Activated naive CD8-positive, alpha-beta T cell treated with anti-CD3 and anti-CD28 coated beads for 36 hours (primary cell): ENCODE measurements at places on chromosomes 12 and 14. TPM values are rescaled to one million over a fixed set of nuclear protein-coding genes. Genes with fewer than 3 reads are reported as not detected.

DNA sequence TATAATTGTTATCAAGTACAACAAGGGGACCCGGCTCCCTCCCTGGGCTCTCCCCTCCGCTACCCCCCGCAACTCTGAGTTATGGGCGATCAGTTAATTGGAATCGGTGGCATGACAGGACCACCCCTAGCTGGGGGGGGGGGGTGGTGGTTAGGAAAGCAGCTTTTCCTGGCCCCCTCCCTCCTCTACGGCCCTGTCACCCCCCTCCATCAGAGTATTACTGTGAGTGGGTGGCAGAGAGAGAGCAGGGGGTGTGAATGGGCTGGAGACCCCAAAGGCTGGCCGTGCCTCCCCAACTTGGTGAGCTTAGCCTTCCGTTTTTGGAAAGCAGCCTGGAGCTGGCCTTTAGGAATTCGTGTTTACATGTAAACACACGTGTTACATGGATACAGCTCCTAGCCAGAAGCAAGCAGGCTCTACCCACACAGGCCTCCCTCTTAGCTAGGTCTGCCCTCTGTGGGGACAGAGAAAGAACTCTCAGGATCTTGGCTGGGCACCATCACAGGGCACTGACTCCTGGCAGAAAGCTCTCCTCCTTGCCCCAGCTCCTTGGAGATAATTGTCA, 1.1 kb upstream of the HOXC4 start:
- H3K27me3 ChIP-seq: peaks cover 94% of the 10 kb centered on the region
- H3K36me3 ChIP-seq: no peaks in the 10 kb centered on the region
- H3K4me3 ChIP-seq: peak overlapping the region; percentile 68
- peaks cover 31% of the 10 kb centered on the region for H3K4me1 ChIP-seq
- H3K27ac ChIP-seq: peak overlapping the region; percentile 53
- no peak for DNase-seq

DNA sequence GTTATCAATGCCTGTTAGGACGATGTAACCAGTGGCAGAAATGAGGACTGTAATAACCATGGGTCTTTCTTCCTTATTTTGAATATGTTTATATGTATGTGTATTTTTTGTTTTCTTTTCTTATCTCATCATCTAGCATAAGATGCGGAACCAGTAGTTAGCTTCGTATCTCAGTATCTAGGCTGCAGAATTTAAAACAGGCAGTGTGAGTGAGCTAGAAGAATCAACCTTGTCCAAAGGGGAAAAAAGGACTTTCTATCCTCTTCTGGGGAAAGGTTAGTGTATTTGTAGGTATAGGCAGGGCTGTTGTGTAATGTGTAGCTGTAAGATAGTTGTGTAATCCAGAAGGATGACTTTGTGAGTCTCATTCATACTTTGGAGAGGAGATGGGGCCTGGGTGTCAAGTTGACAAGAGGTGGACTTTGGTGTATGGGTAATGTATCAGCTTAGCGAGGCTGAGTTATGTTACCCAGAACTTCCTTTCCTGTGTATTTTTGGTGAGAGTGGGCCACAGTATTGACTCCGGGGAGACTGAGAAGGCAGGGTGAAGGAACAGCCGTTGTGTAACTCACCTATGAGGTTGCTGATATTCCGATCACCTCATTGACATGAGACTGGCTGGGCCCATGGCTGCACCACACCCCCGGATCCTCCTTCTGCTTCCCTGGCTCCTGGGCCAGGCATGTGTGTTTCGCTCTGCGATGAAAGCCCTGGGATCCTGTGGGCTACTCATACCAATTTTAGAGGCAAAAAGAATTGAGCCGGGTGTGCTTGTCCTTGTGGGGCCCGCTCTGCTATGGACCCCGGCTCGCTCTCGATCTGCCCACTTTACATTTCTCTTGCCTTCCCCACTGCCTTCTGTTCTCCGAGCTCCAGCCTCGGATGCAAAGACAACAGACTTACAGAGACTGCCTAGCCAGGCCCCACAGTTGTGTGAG, 24.3 kb downstream of the DLK1 start:
- peaks cover 20% of the 10 kb centered on the region for H3K27me3 ChIP-seq
- no peak overlapping the region for H3K4me3 ChIP-seq
- no peaks in the 10 kb centered on the region for H3K4me1 ChIP-seq
- DNase-seq: no peak
- H3K36me3 ChIP-seq: no peaks in the 10 kb centered on the region

DNA sequence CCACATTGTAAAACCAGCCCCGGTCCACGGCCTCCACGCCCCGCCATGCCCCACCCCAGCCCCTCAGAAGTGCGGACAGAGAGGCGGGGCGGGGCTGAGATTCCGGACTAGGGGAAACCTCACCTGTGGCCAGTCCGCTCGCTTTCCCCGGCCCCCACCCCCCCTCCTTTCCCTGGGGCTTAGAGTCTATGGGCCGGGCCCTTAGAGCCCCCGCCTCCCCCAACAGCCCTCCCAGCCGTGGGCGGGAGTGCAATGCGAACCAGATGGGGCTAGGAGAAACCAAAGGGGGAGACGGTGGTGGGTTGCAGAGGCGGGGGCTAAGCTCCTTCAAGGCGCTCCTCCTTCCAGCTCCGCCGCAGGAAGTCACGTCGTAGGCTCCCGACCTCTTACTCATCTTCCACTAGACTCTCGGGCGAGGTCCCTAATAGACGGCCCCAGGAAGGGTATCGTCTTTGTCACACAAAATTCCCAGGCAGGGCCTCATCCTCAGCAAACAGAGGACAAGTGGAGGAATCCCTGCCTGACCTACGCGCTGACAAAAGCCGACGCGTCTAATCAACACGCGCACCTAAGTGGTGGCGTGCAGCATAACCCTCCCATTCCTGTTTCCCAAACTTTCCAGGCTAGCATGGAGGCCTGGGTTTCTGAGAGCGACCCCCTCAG, 1.1 kb upstream of the NAB2 start:
- DNase-seq: peak; percentile 92
- peaks cover 34% of the 10 kb centered on the region for H3K36me3 ChIP-seq
- H3K4me1 ChIP-seq: peaks cover 48% of the 10 kb centered on the region
- H3K4me3 ChIP-seq: peak overlapping the region; percentile 89
- H3K27me3 ChIP-seq: no peaks in the 10 kb centered on the region

DNA sequence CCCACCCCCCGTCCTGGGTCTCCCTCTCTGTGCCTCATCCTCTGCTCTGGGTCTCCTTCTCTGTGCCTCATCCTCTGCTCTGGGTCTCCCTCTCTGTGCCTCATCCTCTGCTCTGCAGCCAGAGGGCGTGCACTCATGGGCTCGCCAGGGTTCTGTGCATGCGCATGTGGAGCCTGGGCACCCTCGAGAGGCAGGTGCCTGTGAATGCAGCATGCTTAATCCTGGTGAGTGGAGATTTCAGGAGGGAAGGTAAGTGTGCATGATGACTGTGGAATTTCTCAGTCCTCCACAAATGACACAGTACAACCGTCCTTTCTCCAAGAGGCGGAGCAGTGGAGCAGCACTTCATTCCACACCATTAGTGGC, 65.2 kb downstream of the EP400 start:
- no peak overlapping the region for H3K27ac ChIP-seq
- H3K4me1 ChIP-seq: no peaks in the 10 kb centered on the region
- no peak for DNase-seq
- no peaks in the 10 kb centered on the region for H3K27me3 ChIP-seq
- no peak overlapping the region for H3K4me3 ChIP-seq

DNA sequence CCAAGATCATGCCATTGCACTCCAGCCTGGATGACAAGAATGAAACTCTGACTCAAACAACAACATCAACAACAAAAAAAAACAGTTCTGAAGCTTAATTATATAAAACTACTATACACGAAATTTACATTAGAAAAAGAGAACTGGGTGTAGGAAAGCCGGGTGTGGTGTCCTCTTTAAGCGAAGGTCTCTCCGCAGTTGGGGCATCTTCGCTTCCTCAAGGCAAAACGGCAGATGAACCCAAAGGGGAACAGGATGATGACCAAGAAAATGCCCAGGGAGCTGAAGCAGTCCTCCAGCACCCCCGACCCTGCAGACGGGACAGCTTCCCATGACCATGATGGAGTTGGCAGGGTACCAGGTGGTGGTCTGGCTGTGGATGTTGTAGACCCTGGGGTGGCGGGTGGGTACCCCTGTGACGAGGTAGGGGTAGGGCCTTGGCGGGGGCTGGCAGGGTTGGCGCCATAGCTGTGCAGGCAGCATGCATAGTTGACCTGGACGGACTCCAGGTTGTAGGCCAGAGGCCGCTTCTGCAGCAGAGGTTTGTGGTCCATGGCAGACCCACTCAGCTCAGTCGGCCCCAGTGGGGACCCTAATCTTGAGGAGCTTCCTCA, 18.2 kb upstream of the BCAT1 start:
- no peak overlapping the region for H3K27ac ChIP-seq
- no peaks in the 10 kb centered on the region for H3K4me1 ChIP-seq
- H3K4me3 ChIP-seq: no peak overlapping the region
- H3K36me3 ChIP-seq: no peaks in the 10 kb centered on the region
- DNase-seq: no peak

- no peak for DNase-seq
- no peaks in the 10 kb centered on the region for H3K36me3 ChIP-seq
- H3K4me1 ChIP-seq: peaks cover 19% of the 10 kb centered on the region
- no peak overlapping the region for H3K27ac ChIP-seq
- peak overlapping the region; percentile 38 for H3K4me3 ChIP-seq
These were observed 176.6 kb upstream of the CDKN3 start for GRCh38 chr14:54220071-54220703.

DNA sequence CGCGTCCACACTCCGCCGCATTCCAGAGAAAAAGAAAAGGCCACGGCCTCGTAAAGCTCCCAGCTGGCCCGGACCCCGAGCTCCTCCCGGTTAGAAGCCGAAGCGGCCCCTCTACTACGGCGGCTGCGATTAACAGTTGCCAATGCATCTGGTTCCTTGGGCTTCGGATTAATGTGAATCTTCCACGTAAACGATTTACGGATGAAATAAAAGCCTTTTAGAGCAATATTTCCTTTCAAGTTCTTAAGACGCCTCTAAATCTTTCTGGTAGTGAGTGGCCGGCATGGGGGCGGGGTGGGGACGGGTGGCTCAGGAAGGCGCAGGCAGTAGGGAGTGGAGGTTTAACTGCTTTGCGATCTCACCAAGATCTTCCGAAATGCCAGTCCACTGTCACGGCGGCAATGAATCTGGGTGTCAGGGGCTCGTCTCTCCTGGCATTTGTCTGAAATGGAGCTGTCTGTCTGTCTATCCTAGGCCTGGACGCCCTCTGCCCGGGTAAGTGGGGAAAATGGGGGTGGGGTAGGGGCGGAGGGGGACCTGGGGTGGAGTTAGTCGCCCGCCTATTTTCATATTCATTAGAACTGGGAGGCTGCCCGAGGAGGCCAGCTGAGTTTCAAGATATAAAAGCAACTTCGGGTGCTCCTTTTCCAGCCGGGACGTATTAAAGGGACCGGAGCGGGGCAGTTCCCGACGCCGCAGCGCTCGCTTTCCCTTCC, 413 bp upstream of the ALX1 start:
- peaks cover 77% of the 10 kb centered on the region for H3K27me3 ChIP-seq
- H3K27ac ChIP-seq: no peak overlapping the region
- no peak overlapping the region for H3K4me3 ChIP-seq

GRCh38 chr14:36215217-36215598, 38.7 kb upstream of the PTCSC3 start:
- no peak overlapping the region for H3K4me3 ChIP-seq
- no peak overlapping the region for H3K27ac ChIP-seq
- peaks cover 46% of the 10 kb centered on the region for H3K27me3 ChIP-seq
- H3K4me1 ChIP-seq: peaks cover 7% of the 10 kb centered on the region
- no peaks in the 10 kb centered on the region for H3K36me3 ChIP-seq

DNA sequence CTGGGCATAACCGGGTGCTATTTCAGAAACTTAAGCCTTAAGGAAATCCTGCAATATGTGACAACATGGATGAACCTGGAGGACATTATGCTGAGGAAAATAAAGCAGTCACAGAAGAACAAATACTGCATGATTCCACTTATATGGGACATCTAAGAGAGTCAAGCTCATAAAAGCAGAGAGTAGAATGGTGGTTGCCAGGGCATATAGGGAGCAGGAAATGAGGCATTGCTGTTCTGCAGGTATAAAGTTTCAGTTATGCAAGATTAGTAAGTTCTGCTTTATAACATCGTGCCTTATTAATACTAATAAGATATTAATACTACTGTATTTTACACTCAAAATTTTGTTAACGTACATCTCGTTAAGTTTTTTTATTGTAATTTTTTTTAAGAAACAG, 124.2 kb upstream of the ATF1 start:
- H3K4me3 ChIP-seq: no peak overlapping the region
- peaks cover 13% of the 10 kb centered on the region for H3K36me3 ChIP-seq
- peaks cover 42% of the 10 kb centered on the region for H3K4me1 ChIP-seq
- no peaks in the 10 kb centered on the region for H3K27me3 ChIP-seq
- H3K27ac ChIP-seq: no peak overlapping the region

DNA sequence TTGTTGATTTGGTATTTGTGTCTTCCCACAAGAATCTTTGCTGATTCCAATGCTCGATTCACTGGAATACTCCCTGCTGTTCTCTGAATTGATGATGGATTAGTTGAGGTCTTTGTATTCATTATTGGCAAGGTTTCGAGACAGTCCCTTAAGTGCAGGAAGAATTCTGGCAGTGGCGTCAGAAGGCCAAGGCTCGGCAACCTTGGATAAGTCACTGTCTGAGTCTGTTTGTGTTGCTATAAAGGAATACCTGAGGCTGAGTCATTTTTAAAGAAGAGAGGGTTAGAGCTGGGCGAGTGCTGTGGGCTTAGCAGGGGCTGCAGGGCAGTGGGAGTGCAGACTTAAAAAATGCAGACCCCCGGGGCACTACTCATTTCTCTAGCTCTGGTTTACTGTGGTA, 56.9 kb downstream of the CHST11 start:
- no peak for DNase-seq
- no peaks in the 10 kb centered on the region for H3K27me3 ChIP-seq
- peaks cover 24% of the 10 kb centered on the region for H3K4me1 ChIP-seq
- H3K27ac ChIP-seq: no peak overlapping the region
- H3K4me3 ChIP-seq: no peak overlapping the region

DNA sequence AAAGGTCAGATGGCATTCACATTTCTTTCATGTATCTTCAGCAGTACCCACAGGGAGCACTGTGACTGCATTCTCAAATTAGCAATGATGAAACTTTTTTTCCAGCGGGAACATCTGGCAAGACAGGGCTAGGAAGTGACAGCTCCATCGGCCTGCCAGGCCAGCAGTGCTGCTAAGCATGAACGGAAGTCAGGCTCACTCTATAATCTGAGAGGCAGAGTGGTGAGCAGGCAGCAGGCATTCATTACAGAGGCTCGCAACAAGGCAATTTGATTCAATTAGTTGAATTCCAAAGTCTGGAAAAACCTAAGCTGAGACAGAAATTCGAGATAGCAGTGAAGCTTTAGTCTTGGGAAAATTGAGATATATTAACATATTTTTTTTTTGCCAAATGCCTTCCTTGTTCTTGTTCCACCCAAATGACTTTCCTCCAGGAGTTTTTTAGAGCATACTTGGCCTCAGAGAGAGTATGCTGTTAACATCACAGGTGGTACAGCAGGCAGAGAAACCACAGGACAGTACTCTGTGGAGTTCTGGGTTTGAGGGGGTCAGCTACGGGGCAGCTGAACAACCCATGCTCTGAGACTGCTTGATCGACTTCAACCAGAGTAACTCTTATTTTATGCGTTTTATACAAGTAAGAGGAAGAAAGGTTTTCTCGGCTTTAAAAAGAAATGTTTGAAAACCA, 414.9 kb downstream of the APAF1 start:
- no peak overlapping the region for H3K27ac ChIP-seq
- DNase-seq: no peak
- no peaks in the 10 kb centered on the region for H3K36me3 ChIP-seq
- no peaks in the 10 kb centered on the region for H3K27me3 ChIP-seq

SAMD15 gene
- total RNA-seq: 0.34 TPM

OVCH1 gene
- total RNA-seq: not detected

ASB2 gene
- 29.1 TPM for total RNA-seq

GALNT4 gene
- total RNA-seq: 5.7 TPM

COQ10A gene
- 9.5 TPM for total RNA-seq

TMEM63C gene
- total RNA-seq: 0.89 TPM

SPIC gene
- not detected for total RNA-seq
